ENCODE measurements at places on chromosomes 12 and 14. TPM values are rescaled to one million over a fixed set of nuclear protein-coding genes. Genes with fewer than 3 reads are reported as not detected.
A peak's percentile ranks its signal among the peaks of the same experiment; 100 is the strongest.

DNA sequence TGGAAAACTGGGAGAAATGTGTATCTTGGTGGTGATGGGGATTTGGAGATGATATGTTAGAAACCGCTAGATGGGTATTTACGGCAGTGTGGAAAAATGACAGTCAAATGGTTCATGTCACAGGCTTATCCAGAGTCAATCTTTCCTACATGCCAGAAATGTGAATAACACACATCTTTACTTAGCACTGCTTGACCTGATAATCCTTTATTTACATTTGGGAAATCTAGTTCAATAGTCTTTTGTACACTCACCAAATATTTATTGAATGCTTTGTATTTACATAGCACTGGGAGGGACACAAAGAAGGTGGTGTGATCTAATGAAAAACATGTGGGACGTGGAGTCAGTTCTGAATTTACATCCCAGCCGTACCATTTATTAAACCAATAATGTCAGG, 208.2 kb downstream of the DIO2 start:
- DNase-seq, result no peak
- H3K4me3 ChIP-seq, result no peak overlapping the region
- no peaks in the 10 kb centered on the region for H3K27me3 ChIP-seq
- H3K4me1 ChIP-seq, result no peaks in the 10 kb centered on the region
- no peak overlapping the region for H3K27ac ChIP-seq

GRCh38 chr12:69875416-69875935, 50.4 kb downstream of the MYRFL start:
- no peak for DNase-seq
- no peak overlapping the region for H3K27ac ChIP-seq
- H3K4me3 ChIP-seq, result no peak overlapping the region
- no peaks in the 10 kb centered on the region for H3K4me1 ChIP-seq
- no peaks in the 10 kb centered on the region for H3K27me3 ChIP-seq

DNA sequence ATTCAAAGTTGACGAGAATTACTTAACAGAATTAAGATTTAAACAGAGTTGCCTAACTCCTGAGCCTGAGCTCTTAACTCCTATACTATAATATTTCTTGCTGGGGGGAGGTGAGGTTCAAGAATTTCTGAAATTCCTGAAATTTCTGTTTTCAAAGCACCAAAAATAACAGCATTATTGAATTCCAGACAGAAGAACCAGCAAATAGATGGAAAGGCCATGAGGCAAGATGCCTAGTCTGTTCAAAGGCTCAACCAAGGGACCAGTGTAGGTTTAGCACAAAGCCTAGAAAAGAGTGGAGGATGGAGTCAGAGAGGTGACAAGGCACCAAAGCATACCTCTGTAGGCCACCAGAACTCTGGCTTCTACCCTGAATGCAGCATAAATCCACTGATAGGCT, 76.4 kb downstream of the PPP1R12A start:
- no peak overlapping the region for H3K27ac ChIP-seq
- H3K36me3 ChIP-seq, result peaks cover 11% of the 10 kb centered on the region
- no peak for DNase-seq

DNA sequence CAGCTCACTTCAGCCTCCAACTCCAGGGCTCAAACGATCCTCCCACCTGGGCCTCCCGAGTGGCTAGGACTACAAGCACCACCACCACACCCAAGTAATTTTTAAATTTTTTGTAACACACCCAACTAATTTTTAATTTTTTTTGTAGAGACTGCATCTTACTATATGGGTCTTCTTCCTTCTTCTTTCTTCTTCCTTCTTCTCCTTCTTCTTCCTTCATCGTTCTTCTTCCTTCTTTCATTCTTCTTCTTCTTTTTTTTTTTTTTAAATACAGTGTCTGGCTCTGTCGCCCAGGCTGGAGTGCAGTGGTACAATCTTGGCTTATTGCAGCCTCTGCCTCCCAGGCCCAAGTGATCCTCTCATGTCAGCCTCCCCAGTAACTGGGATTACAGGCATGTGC, 965 bp upstream of the CREBL2 start:
- no peaks in the 10 kb centered on the region for H3K27me3 ChIP-seq
- DNase-seq, result no peak
- H3K4me1 ChIP-seq, result peaks cover 47% of the 10 kb centered on the region
- H3K36me3 ChIP-seq, result peaks cover 7% of the 10 kb centered on the region
- H3K4me3 ChIP-seq, result peak overlapping the region; percentile 80

PTPRB gene
- not detected for total RNA-seq

ARMH4 gene
- not detected for total RNA-seq
